Activated CD4-positive, alpha-beta T cell treated with anti-CD3 and anti-CD28 coated beads for 1 hour (primary cell): ENCODE measurements at places on chromosomes 1 and 21.

DNA sequence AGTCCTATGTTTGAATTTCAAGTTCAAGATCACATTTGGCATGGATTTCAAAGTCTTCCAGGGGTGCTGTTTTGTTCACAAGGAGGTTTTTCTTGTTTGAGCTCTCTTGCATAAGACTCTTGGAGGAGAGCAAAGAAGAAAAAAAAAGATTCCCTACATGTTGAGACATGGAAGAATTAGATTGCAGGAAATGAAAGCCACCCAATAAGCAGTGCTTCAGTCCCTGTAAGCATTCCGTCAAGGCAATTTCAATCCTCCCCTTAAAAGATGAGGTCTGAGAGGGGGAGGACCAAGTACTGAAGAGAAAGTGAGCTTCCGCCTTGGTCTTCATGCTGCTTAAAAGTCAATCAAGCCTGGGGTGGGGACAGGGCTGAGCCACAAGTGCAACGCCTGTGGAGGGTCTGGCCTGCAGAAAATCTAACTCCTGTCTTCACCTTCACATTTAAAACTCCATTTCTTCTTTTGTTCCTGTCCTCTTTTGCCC, 50.2 kb downstream of the LPAR3 start:
- no peak for DNase-seq

DNA sequence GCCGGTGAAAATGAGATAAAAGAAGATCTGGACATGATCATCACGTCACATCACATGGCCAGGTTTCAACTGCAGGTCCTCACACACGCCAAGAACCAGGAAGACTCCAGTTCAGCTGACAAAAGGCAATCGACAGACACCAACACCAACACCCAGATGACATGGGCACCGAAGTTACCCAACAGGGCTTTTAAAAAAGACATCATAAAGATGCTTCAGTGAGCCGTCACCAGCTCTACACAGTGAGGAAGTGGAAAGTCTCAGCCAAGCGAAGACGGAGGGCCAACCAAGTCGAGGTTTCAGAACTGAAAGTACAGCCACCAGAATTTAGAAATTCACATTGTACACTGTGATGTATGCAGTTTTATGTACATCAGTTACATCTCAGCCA, 154.3 kb upstream of the COL6A1 start:
- DNase-seq: no peak

DNA sequence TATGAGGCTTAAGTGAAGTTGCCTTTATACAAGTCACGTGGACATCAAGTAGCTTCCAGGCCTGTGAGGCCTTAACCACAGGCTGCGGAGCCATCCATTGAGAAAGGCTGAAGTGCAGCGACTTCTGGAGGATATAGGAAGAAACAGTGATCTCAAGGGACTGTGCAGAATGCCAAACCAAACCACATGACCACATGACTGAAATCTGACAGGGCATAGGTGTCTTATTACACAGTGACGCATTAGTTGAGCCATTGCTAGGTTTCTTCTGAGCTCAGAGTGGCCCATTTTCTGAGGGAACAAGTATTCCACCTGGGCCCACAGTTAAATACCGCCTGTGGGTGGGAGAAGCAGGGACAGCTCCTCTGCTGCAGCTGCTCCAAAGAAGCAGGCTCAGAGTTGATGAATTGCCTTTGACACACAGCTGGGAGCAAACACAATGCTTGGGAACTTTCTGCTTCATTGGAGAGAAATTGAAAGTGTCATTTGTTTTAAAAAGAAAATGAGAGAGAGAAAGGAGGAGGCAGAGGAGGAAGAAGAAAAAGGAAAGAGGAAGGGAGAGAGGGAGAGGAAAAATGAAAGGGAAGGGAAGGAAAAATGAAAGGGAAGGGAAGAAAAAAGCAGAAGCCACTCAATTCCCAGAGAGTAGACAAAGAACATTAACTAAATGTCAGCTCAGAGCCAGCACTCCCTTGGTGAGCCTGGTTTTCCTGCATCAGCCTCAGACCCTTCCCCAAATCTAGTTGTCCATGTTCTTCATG, 94.4 kb downstream of the COLGALT2 start:
- no peak for DNase-seq

GRCh38 chr1:154807048-154807591, 63.0 kb downstream of the KCNN3 start:
- DNase-seq: no peak

GRCh38 chr1:209627732-209628196, 24.5 kb downstream of the LAMB3 start:
- DNase-seq: peak; percentile 63

DNA sequence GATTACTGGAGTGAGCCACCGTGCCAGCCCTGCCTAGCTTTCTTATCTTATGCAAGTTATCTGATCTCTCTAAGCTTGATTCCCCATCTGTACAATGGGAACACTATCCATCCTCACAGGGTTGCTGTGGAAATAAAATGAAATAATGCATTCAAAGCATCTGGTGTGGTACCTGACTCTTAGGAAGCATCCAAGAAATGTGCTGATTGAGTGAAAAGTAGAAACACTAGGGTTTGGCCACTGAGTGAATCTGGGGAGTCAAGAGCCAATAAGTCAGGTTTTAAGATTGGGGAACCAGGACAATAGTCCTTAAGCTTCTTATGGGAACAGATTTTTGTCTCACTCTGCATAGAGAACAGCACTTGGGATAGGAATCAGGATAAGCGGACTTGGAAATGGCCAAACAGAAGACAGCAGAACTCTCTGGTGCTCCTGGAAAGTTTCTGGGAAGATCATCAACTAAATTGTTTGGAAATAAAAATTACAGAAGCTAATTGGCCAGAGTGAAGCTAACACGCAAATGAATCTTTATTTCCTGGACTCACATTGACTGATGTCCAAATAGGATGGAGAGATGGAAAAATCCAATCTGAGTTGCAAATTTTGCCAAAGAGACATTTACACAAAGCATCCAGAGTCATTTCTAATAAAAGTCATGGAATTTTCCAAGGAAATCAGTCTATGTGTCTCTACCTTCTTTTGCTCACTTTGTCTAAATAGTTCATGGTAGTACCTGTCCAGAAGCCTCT, 3.3 kb downstream of the PAFAH2 start:
- DNase-seq: no peak

GRCh38 chr1:28110555-28110954, 22.1 kb upstream of the EYA3 start:
- DNase-seq: no peak

DNA sequence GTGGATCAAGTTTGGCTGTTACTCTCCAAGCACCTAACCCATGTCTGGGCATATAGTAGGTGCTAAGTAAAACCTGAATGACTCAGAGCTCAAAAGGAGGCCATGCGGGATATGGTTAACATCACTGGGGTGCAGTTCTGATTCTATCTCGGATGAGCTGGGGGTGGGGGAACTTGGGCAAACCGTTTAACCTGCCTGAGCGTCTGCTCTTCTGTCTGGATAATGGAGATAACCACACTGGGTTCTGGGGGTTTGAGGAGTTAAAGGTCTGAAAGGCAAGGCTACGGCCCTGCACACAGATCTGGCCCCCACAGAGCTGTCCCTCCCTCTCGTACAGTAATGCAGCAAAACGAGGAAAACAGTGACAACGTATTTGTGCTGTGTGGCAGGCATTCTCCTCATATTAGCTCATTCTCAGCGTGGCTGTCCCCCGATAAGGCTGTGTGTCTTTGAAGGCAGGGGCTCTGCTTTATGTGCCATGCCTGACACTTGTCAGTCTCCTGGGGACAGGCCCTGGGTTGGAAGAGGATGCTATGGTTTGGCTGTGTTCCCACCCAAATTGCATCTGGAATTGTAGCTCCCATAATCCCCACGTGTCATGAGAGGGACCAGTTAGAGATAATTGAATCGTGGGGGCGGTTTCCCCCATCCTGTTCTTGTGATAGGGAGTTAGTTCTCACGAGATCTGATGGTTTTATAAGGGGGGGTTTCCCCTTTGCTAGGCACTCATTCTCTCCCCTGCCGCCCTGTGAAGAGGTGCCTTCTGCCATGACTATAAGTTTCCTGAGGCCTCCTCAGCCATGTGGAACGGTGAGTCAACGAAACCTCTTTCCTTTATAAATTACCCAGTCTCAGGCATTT, 6.8 kb upstream of the ALDH4A1 start:
- DNase-seq: no peak

- DNase-seq: no peak
These were observed 13.1 kb upstream of the EVI5 start for GRCh38 chr1:92797961-92798360.

DNA sequence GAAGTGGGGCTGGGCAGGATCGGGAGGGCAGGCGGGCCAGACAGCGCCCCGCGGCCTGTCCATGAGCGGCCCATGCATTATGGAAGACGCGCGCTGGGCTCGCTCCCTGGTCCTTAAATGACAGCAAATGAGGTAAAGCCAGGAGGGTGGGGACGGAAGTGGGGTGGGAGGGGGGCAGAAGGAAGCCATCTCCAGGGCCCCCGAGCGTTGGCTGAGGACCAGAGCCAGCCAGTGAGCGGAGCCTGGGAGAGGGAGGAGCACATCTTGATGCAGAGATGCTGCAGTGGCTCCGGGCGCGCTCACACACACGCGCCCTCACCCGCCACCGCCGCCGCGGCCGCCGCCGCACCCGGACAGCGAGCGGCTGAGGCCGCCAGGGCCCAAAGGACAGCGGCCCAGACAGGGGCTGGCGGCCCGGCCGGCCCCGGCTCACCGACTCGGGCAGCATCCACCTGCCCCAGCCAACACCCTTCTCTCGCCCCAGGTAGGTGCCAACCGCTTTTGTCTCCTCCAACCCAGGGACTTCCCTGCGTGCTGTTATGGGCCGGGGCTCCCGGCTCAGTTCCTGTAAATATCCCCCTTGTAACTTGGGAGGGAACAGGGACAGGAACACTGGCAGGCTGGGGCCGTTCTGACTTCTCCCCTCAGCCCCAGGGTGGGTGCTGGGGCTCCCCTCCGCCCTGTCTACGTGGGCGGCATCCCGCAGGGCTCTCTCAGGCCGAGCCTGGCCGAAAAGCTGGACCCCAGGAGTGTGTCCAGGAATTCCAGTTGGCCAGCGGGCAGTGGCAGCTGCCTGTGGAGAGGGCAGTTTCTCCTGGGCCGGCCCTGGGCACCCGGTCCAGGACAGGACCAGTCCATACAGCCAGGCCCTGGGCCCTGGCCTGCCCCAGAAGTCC, at the start of gene CNTN2:
TSS of gene CNTN2 (plus strand) at position 302 of the 896 bp plus-strand sequence. CDS start 9,974 bp downstream, outside the sequence.
- DNase-seq: no peak

DNA sequence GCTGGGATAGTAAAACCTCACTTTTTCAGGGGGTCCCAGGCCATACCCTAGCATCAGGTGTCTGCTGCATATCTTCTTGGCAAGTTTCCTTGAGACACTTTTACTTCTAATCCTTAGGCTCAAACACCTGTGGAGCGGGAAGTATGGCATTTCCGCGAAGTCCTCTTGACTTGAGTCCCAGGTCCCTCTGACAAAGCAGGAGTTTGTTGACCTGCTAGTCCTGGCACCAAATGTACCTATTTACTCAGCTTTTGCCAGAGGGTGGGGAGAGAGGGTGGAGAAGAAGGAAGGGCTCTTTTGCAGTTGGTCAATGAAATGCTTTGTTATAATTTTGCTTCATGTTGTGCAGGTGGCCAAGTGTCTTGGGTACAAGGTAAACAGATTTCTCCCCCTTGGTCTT, 59.7 kb downstream of the CLIC6 start:
- no peak for DNase-seq

- no peak for DNase-seq
These were observed 1.1 kb upstream of the B3GALT5 start for GRCh38 chr21:39611551-39612190.

DNA sequence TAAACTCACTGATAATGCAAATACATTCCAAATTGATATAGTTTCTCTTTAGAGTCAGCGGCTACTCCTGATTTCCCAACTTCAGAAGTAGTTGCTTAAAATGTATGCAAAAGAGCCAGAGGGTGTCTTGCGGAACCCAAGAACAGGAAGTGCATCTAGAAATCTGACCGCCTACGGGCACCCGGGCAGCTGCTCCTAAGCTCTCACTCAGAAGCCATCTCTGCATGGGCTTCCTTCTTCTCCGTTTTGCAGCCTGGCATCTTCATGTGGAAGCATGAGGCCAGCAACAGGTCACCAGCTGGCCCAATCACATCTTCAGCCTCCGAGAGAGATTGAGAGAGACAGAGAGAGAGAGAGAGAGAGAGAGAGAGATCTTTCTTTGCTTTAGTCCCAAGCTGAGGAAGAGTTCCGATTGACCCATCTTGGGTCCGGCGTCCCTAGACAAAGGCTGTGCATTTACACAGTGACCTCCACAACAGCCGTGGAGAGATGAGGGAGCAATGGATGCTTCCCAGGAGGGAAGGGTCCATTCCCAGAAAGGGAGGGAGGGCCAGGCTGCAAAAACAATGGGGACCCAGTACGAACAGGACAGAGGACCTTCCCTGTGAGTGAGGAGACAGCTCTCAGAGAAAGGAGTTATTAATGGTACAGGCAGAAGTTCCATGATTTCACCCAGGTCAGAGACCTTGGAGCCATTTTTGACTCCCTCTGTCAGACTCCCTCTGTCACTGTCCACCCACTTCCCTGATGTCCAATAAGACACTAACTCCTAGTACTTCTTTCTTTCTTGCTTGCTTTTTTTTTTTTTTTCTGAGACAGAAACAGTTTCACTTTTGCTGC, 28.2 kb upstream of the SLC30A1 start:
- DNase-seq: no peak

GRCh38 chr1:178509414-178510007, 3.4 kb upstream of the TEX35 start:
- DNase-seq: no peak

- no peak for DNase-seq
These were observed 59.6 kb downstream of the FOXO6 start for GRCh38 chr1:41420860-41421259.

DNA sequence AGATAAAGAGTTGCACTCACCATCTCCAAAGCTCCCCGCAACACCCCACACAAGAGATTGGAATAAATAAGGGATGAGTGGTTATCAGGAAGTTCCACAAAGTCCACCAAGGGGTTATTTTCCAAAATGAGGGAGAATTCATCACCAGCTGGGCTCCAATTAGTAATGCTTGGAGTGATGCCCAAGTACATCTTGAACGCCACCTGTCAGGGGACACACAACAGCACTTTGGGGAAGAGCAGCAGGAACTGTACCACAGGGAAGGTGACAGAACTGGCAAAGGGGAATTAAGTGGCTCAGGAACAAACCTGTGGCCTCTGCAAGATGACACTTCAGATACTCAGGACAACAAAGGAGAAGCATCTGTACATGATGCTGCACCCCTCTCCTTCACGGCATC, 11.5 kb downstream of the TRAPPC3 start:
- DNase-seq: no peak

DNA sequence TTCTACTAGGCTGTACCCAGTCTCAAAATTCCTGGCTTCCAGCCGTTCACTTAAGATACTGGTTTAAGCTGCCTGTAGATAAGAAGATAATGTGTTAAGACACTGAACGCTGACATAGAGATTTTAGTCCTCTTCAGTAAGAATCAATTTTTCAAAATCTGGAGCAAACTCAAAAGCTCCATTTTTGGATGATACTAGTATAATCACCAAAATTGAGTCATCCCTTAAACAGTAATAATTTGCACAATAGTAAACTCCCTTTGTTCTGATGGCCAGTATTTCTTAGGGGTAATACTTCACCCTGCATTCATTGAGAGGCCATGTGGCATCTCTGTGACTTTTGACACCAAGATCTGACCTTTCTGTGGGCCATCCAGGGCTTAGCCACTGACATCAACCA, 299.8 kb upstream of the USP25 start:
- no peak for DNase-seq

- DNase-seq: no peak
These were observed 12.9 kb upstream of the NOS1AP start for GRCh38 chr1:162056579-162056978.

- no peak for DNase-seq
These were observed 919 bp upstream of the CELSR2 start for GRCh38 chr1:109248444-109248796.
